SK-N-SH treated with all-trans-retinoic acid at 6 μM for 48 hours (cell line): ENCODE measurements at places on chromosomes 12 and 14.
A peak's percentile ranks its signal among the peaks of the same experiment; 100 is the strongest.

GRCh38 chr12:111298582-111299436, 70.1 kb downstream of the PHETA1 start:
- peak; percentile 96 for ATAC-seq

GRCh38 chr12:86226481-86226880, 29.7 kb downstream of the MGAT4C start:
- ATAC-seq, result no peak

GRCh38 chr12:58888131-58888783, 32.0 kb downstream of the LRIG3 start:
- no peak for ATAC-seq

- peak; percentile 58 for ATAC-seq
These were observed 22.2 kb upstream of the PLEKHG3 start for GRCh38 chr14:64681796-64682710.

DNA sequence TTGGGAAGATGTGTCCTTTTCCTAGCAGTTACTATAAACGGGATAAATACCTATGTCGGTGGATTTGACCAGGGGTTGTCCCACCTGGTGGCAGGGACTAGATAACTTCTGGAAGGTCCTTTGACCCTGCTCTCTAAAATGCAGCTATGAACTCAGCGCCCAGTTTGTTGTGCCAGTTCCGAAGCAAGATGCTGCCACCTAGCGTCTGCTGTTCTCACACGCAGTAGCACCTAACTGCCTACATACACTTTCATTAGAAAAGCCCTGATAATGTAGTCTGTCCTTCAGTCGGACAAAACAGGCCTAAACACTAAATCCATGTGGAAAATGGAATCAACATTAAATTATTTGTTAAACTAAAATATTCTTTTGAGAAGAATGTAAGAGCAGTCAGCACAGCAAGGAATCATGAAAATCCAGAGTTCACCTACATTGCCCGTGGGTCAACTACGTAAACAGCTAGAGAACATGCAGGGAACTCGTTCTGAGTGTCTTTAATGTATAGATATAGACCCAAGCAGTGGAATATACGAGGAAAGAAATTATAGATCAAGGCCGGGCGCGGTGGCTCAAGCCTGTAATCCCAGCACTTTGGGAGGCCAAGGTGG, 51.1 kb upstream of the CRACR2A start:
- peak; percentile 98 for ATAC-seq

DNA sequence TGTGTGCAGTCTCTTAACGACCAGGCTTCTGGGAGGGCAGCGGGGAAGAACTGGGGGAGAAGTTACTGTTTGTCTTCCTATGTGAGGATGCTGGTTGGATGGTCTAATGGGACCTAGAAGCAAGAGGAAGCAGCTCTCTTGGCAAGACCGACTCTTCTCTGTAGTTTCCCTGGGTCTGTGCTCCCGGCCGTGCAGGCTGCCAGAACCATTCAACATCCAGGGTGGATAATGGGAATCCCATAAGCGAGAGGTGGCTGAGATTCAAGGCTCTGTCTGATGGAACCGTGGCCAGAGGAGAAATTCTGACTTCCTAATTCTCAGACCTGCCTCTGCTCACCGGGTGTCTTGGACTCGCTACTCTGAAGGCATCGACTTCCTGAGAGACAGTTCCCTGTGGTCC, 561.0 kb upstream of the TBX3 start:
- no peak for ATAC-seq
